Thoracic aorta (tissue), 2 donors: ENCODE measurements at places on chromosomes 12 and 14.

GRCh38 chr12:58357511-58357910 lies 416.1 kb downstream of the ATP23 start:
- no peak for DNase-seq

- no peak for DNase-seq
These were observed 30.9 kb upstream of the PLEKHG3 start for GRCh38 chr14:64673316-64673715.

DNA sequence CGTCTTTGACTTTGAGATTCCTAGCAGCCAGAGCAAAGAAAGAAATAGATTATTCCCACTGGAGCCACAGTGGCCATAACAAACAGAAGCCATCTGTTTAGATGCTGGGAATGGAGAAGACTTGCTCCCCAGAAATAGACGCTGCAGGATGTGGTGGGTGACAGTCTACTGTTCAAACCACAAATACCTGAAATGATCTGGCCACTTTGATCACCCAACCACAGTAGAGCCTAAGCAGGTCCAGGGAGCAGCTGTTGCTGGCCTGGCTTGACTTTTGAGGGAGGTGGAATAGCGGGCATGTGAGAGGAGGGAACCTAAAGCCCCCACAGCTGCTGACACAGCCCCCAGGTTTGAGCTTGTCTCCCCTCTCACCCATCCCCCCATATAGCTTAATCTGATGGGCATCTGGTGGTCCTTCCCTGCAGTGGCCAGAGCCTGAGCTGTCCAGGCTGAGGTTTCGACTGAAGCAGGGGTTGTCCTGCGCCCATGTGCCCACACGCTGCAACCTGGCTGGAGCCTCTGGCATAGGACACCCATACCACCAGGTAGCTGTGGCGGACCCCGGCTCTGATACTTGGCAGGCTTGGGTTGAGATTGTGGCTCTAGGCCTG lies 38.7 kb downstream of the SH2B3 start:
- DNase-seq: no peak

GRCh38 chr12:109710747-109711595 lies 2.7 kb upstream of the FAM222A start:
- no peak for DNase-seq

DNA sequence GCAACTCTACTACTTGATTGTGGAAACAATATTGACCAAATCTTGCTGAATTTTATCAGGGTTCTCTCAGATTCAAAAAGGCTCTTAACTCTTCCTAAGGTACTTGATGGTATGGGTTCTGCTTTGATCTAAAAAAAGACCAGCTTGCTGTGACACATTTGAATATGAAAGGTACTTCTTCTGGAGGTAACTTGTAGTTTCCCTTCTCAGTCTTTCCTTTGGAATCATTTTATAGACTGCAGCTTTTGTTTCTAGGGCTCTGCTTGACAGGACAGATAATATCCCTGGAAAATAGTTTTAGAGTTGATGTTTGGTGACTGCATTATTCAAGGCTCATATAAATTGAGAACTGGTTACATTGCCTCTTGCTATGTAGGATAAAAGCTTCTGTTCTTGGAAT lies 251.9 kb downstream of the FUT8 start:
- no peak for DNase-seq

DNA sequence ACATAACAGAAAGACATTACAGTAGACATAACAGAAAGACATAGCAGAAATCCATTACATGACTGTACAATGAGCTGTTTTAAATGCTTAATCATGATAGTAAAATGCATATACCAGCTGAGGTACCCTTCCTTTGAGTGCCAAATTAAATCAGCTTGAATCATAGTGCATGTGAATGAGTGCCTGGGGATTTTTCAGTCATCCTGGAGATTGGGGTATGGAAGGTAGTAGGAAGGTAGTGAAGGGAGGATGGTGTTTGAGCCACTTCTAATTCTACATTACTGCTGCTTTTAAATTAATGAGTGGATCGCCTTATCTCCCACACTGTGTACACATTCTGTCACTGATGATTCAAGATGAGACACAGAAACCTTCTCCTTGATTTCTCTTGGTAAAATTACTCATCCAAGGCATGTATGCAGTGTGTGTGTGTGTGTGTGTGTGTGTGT lies 534.2 kb downstream of the LRFN5 start:
- no peak for DNase-seq

GRCh38 chr12:21774358-21775132 lies at the start of gene KCNJ8:
KCNJ8 (minus strand) TSS chr12:21774706; CDS start chr12:21773616, 1,090 bp downstream.
- peak; percentile 33 for DNase-seq

GRCh38 chr14:95234426-95234825 lies 77.1 kb upstream of the DICER1 start:
- DNase-seq: no peak

GRCh38 chr14:28116716-28117115 lies 649.9 kb upstream of the FOXG1 start:
- no peak for DNase-seq

GRCh38 chr12:105357162-105357691 lies 26.7 kb downstream of the C12orf75 start:
- no peak for DNase-seq

DNA sequence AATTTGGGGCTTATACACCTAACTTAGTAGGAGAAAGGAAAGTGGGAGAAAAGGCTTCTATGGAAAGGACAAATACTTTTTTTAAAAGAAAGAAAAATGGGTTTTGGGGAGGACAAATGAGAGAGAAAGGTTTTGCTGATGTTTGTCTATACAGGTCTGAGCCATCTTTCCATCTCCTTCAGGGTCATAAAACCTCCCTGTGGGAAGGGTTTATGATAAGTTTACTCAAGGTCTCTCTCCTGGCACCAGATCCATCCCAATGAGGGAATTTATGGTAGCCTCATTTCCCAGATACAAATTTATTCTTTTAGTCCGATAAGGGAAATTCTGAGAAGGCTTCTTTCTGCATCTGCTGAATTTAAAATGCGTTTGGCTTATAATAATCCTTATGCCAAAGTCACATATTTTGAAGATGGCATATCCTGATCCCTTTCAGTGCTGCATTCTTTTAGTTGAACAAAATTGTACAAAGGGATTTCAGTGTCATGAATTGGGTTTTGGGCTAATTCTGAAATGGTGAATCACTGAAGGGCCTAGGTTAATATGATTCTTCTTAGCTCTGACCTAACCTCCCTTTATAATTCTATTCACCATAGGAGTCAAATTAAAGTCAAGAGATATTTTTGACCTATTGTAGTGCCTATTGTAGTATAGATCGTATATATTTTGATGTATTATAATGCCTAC lies 173.5 kb upstream of the DYRK2 start:
- DNase-seq: no peak

DNA sequence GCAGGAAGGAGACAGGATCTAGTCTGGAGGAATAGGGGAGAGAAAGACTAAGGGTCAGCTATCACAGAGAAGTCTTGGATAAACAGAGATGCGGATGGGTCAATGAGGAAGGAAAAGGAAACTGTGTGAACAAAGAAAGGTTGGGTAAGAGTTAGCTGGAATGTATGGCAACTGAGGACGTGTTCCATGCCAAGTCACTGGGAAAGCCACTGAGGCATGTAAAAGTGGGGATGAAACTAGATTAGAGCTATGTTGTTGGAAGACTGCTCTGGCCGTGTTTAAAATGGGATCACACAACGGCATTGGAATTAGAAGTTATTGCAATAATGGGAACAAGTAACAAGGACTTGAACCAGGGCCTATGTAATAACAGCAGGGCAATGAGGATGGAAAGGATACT lies 3.9 kb upstream of the NR2C1 start:
- DNase-seq: no peak

DNA sequence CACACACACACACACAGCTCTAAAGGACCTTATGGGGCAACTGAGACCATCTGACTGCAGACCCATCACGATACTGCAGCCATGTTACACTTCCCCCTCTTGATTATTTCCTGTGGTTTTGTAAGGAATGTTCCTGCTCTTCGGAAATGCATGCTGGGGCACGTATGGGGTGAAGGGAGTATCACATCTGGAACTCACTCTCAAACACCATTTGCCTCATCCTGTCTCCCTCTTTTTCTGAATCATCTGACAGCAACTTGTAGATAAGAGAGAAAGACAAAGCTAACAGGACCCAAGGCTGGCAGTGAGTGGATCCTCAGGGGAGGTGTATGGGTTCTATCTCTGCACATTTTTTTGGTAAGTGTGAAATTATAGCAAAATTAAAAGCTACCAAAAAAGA lies 50.3 kb downstream of the RIMBP2 start:
- no peak for DNase-seq

- DNase-seq: no peak
These were observed 3.6 kb downstream of the KRT83 start for GRCh38 chr12:52317468-52318052.
